Thoracic aorta (tissue), 2 donors: ENCODE measurements at places on chromosomes 12 and 14.

DNA sequence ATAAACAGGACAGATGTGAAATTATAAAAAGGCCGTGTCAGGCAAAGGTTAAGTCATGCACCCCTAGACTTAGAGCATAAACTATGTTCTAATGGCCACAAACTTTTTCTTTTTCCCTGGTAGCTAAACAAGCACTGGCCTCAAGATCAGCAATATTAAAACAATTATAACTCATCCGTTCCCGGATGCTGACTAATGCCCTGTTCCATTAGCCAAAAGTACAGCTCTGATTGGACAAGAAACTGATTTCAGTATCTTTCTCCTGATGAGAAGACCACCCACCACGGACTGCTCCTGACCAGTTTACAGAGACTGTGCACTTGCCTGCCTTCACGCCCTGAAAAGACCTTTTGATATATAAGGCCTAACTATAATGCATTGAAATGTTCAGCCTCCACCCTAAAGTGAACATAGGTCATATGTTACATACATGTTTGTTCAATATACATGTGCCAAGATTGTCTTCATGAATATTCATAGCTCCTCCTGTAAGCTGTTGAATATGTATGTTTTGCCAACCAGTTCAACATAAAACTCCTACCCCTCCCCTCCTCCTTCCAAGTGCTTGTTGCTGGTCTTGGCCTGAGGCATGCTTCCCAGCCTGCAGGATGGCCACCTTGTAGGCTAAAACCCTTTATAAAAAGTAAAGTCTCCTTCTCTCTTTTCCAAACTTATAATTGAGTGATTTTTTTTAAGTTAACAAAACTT lies 162.0 kb downstream of the IPO8 start:
- no peak for DNase-seq

- DNase-seq = no peak
Measured at GRCh38 chr14:104137297-104138097, 890 bp upstream of the KIF26A start.

GRCh38 chr12:12207746-12208145 lies 59.1 kb downstream of the LRP6 start:
- DNase-seq = no peak

DNA sequence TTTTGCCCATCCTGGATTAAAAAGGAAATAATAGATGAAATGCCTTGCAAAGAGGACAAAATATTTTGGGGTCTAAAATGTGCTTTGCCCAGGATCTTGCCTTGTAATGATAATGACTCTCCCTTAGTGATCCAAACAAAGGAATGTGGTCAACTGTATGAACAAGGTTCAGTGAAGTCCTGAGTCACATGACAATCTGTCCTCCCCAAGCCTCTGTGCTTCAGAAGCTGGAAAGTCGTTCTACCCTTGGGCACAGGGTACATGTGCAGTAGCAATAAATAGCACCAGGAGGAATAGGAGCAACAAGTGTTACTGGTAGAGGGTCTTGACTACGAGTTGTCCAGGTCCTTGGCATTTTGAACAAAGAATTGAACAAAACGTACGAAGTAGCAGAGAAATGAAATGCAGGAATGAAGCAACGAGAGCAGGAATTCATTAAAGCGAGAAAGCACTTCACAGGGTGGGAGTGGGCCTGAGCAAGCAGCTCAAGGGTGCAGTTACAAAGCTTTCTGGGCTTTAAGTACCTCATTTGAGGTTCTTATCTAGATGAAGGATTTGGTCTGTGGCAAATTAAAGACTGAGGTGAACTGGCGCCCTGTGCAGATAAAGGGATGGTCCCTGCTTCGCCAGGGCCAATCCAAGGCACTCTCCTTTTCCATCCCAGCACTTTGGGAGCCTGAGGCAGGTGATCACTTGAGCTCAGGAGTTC lies 65.8 kb downstream of the RESF1 start:
- DNase-seq = no peak

DNA sequence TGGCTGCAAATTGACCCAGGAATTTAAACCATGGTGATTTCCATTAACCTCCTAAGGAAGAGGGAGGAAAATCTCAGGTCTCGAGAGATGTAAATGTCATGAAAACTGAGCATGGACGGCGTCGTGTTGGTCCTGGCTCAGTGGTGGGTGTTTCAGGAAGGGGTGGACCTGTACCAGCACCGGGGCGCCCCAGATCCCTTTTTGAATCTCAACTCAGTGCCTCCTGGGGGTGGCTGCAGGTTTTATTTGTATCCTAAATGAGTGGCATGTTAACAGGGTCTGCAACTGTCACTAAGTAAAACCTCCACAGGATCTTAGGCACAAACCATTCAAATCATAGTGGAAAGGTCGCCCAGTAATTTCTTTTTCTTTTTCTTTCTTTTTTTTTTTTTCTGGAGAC lies 101.3 kb downstream of the ASCL4 start:
- no peak for DNase-seq

GRCh38 chr12:124537525-124538193 lies 29.8 kb downstream of the NCOR2 start:
- DNase-seq = no peak

DNA sequence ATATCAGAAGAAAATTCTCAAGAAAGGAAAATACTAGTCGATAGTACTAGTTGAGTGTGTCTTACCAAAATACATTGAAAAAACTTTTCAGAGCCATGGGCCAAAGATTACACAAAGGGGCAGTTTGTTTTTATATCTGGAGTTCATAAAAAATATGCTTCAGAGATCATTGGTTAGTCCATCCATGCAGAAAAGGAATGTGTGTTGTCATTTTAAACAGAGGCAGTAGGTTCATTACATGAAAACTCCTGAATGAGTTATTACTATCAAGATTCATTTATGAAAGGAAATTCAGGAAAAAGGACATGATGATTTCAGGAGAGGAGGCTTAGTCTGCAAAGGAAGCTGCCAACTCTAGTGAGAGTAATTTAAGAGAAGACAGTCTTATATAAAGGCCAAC lies 354.8 kb downstream of the AEBP2 start:
- no peak for DNase-seq

DNA sequence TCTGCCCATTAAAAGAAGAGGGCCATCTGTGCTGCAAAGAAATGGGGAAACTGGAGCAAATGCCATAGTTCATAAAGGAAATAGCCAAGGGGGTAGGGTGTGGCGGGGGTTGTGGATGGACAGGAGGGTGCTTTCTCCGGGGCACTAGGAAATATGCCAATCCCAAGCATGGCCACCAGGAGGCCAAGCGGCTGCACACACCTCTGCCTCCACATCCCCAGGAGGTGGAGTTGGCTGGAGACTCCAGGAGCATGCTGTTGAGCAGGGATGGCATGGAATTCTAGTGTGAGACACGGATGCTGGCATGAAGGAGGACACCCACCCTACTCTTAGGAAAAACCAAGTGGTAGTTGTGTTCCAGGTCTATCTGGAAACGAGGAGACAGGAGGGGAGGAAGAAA lies 25.2 kb downstream of the NID2 start:
- DNase-seq = no peak

DNA sequence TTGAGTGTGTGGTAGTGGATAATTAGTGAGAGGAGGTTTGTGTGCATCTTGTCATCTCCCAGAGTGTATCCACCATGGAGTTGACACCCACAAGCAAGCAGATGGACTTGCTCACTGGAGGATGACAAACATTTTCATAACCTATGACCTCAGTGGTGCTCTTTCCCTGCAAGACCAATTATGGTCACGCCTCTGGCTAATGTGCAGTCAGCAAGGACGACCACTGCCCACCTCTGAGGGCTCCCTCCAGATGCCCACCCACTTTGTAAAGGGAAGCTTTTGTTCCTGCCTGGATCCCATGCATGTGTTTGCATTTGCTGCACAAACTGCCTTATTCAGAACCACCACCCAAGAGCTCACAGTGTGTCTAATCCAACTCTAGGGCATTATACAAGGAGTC lies 982.8 kb downstream of the TMEM121 start:
- no peak for DNase-seq

- DNase-seq = no peak
Measured at GRCh38 chr12:70994217-70994788, 73.8 kb upstream of the PTPRR start.

DNA sequence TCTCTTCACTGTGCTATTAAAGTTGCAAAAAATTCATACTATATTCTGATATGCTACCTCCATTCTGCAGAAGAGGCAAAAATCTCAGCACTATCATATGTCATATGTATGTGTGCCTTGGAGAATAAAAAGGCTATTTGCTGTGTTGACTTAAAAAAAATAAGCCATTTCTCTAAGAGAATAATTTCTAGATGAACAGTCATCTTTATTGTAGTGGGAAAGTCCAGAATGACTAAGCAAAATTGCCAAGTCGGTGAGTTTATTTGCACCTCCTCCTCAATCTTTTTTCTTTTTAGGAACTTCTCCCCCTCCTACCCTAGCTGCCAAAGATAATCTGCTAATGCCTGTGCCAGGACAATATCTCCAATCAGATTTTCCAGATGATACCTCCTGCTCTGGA lies 353.8 kb upstream of the FAR2 start:
- no peak for DNase-seq

DNA sequence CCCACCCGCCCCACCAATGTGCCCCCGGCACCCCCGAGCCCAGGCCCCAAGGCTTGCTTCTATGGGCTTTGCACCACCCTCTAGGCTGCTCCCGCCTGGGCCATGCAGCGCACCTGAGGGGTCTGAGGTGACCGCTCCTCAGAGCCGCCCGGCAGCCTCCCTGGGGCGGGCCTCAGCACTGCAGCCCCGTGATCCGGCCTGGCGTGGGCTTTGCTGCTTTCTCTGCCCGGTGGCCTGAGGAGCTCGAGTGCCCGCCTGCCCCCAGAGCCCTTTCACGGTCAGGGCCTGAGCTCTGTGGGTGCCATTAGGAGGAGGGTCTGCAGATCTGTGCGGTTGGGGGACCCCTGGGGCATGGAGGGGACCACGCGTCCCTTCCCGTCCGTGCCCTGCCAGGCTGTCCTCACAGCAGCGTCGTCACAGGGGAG lies 6.2 kb downstream of the MTA1 start:
- DNase-seq = no peak

- DNase-seq = no peak
Measured at GRCh38 chr12:115598871-115599811, 678.4 kb downstream of the MED13L start.

DNA sequence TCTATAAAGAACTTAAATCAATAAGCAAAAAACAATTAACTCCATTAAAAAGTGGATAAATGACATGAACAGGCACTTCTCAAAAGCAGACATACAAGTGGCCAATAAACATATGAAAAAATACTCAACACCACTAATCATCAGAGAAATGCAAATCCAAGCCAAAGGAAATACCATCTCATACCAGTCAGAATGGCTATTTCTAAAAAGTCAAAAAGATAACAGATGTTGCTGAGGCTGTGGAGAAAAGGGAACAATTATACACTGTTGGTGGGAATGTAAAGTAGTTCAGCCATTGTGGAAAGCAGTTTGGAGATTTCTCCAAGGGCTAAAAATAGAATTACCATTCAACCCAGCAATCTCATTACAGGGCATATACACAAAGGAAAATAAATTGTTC lies 234.5 kb upstream of the PLXNC1 start:
- no peak for DNase-seq

DNA sequence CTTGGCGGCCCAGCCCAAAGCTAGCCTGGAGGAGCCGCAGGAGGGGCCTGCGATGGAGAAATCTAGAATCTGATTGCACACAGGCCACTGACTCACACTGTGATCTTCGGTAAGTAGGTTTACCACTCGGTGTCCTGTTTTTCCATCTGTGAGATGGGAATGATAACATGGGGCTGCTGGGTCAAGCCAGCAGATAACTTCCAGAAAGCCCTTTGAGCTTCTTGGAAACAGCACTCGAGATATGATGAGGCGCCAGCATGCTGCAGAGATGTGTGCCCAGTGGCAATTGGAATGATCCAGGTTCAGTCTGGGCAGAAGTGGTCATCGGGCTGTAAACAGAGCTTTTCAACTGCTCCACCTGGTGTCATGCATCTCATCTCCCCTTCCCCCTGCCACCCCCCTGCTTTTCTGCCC lies 771.3 kb upstream of the TBX3 start:
- DNase-seq = no peak

GRCh38 chr14:60051721-60052221 lies 40.0 kb upstream of the PCNX4 start:
- no peak for DNase-seq

- no peak for DNase-seq
Measured at GRCh38 chr12:132237772-132238487, 91.5 kb downstream of the GALNT9 start.

- DNase-seq = no peak
Measured at GRCh38 chr12:77710209-77710608, 120.5 kb upstream of the NAV3 start.

GRCh38 chr12:59575826-59576225 lies 20.0 kb upstream of the SLC16A7 start:
- no peak for DNase-seq

DNA sequence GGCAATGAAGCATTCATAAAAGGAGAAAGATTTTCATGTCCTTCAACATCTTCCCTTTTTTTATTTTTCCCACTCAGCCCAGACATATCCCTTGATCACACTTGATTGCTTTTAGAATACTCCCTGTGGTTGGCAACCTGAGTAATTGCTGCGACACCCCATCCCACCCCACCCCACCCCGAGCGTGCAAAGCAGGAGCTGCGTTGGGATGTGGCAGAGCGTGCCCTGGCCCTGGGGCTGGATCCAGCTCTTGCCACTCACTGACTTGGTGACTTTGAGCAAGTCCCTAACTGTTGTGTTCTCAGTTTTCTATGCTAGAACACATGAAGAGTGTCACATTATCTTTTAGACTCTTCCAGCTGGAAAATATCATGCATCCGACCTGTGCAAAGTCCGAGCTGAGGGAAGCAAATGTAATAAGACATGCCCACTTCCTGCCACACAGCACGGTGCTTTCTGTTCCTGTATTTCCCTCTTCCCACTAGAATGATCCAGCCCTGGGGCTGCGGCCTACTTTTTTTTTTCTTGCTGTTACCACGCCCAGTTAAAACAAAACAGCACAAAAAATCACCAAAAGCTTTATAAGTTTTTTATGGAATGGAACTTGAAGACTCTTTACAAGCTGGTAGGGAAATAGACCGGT lies 4.0 kb downstream of the ASCL4 start:
- no peak for DNase-seq

DNA sequence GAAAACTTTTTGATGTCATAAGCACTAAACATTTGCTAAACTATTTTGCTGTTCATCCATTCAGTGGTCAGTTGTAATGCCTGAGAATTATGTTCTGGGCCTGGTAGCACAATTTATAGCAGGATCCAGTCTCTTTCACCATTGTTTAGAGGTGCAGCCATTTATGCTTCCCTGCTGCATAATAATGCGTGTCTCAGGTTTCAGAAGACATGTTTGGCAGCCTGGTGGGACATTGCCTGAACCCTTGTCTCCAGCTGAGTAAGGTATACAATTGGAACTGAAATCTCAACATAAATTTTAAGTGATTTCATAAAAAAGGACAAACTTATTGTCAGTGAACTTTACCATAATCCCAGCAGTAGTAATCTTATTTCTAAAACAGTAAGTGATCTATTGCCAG lies 94.8 kb downstream of the POLR3B start:
- no peak for DNase-seq
